Activated CD4-positive, alpha-beta T cell treated with anti-CD3 and anti-CD28 coated beads, Interleukin-2, amount 50 U/mL, for 24 hours (primary cell): ENCODE measurements at places on chromosomes 16 and 17.

GRCh38 chr16:85687651-85688471 lies 893 bp downstream of the GINS2 start:
- no peak for DNase-seq

- DNase-seq: no peak
These were observed 1.8 kb downstream of the CDC42EP4 start for GRCh38 chr17:73309727-73310596.

- no peak for DNase-seq
These were observed 17.1 kb upstream of the VWA3A start for GRCh38 chr16:22075043-22075757.

DNA sequence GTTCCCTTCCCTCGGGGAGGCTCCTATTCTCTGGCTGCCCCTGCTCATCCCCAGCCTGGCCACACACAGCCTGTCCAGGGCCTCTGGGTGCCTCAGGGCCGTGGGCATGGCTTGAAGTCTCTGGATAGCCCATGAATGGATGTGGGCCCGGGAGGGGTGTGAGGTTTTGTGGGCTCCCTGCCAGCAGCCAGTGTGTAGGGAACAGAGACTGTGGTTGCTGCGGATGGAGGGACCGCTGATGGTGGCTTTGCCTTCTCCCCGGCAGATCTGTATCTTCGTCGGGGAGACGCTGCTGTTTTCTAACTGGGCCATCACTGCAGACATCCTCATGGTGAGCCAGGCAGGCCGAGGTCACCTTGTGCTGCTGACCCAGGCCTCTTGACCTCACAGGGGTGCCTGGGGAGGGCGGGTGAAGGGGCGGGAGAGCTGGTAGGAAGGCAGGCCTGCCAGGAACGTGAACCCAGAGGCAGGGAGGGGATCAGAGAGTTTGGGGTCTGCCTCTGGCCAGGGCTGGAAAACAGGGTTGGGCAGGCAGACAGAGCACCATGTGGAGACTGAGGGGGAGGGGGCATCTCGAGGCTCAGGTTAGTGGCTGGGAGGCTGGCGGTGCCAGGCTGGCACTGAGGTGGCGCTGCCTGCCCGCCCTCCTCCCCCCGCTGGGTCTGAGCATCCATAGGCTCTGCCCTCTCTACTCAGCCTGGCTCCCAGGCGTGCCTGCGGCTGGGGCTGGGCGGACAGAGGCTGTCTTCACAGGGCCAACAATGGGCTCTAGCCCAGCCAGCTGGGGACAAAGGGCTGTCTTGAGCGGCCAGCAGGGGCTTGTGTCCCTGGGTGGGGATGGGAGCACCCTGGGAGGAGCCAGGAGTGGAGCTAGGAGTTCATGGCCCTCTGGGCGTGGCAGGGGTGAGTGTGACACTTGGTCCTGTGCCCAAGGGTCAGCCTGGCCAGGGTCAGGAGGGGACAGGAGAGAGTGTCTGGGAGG lies 21.4 kb downstream of the MYBBP1A start:
- DNase-seq: no peak

DNA sequence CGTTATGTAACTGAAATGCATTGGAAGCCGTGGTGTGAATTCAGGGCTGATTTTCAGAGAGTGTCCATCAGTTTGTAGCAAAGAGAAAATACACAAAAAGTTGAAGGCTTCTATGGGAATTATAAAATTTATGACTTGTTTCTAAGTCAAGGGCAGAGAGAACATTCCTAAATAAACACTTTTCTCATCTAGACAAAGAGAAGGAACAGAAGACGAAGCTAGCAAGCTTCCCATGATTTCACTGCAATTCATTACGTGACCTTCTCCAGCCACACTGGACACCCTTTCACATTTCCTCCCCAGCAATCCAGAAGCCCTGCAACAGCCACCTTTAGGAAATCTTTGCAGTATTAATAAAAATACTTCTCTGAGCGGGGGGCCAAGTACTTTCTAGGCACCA lies 67.8 kb downstream of the TMEM100 start:
- DNase-seq: no peak

- no peak for DNase-seq
These were observed 25.3 kb downstream of the UBE2O start for GRCh38 chr17:76427501-76428231.

DNA sequence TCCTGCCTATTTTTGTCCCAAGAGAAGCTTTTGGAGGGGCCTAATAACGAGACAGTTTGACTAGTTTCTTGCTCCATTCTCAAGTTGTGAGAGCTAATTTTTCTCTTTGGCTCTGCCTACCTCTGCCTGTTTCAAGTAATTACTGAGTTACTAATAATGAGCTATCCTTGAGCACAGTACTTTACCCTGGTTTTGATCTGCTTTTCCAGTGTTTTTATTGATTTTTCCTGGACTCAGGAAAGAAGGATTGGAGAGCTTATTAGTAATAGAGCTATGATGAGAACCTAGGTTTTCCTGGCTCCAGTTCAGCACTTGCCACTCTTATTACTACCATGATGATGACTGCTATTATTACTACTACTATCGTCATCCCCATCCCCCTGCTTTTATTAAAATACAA lies 106.7 kb downstream of the HS3ST3B1 start:
- no peak for DNase-seq

DNA sequence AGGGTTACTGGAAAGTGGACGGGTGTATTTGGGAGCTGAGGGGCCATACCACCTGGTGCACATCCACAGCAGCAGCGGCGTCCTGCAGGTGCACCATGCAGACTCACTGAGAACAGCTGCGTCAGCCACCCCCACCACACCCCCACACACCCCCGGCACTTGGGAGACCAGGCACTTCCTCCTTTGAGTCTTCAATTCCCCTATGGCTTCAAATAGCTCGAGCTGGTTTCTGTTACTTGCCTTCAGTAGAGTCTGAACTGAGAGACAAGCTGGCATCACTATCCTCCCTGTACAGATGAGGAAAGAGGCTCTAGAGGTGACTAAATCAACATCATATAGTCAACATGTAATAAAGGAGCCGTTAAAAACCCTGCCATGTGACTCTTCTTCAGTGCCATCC lies 15.4 kb downstream of the CUEDC1 start:
- DNase-seq: no peak

GRCh38 chr17:3038941-3039340 lies 24.5 kb downstream of the OR1D5 start:
- no peak for DNase-seq

- no peak for DNase-seq
These were observed 14.5 kb upstream of the CDH13 start for GRCh38 chr16:82612263-82612662.

- no peak for DNase-seq
These were observed 6.5 kb upstream of the CDH5 start for GRCh38 chr16:66359811-66360608.

GRCh38 chr17:81400154-81400977 lies 5.1 kb downstream of the BAHCC1 start:
- no peak for DNase-seq

- DNase-seq: no peak
These were observed 6.8 kb downstream of the ACD start for GRCh38 chr16:67653128-67653788.

GRCh38 chr17:45129426-45129939 lies 2.8 kb downstream of the PLCD3 start:
- DNase-seq: no peak

DNA sequence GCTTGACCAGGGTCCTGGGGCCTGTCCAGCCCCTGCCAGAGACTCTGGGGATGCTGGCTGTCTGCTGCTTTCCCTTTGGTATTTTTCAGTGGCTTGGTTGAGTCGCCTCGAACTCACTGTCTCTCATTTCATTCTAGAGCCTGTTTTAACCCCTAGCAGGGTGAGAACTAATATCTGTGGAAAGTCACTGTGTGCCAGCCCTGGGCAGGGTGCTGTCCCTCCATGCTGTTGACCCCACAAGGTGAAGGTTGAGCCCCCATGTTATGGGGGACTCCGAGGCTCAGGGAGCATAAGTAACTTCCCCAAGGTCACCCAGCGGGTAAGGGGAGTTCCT lies 33.0 kb downstream of the DCAKD start:
- DNase-seq: no peak

DNA sequence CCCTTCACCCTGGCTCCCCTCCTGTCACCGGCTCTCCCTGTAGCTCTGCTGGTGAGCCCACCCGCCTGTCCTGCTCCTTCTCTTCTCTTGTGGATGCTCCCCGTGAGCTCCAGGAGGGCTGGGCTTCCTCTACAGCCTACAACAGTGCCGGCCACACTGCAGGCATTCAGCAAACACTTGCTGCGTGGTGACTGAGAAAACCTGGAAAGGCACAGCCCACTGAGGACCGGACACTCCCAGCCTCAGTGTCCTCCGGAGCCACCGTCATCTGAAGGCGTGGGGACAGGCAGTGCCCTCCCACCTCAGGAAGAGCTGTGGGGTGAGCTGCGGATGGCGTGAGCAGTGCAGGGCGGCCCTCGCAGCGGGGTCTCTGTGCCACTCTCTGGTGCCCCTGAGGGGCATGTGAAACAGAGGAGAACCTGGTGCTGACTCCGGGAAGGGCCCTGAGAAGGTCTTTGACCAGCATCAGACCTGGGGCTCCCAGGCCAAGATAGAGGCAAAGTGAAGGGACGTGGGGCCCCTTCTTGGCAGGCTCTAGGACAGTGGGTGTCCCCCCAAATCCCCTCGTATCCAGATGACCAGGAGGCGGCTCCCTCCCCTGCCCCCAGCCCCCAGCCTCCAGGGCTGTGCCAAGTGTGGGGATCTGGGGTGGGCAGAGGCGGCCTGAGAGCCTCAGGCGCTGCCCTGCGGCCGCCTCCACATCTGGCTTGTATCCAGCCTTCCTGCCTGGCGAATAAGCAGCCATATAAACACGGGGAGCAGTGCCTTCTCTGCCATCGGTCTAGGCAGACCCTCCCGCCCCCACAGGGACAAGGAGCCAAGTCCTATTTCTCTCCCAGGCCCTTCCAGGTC lies 44.0 kb upstream of the PABPN1L start:
- DNase-seq: no peak

- no peak for DNase-seq
These were observed at the start of gene PRSS22 for GRCh38 chr16:2857451-2858244. Gene PRSS22 (minus strand): TSS chr16:2858170. CDS start chr16:2858104, 66 bp downstream.

- no peak for DNase-seq
These were observed 55.7 kb downstream of the IRX5 start for GRCh38 chr16:54986409-54986808.

DNA sequence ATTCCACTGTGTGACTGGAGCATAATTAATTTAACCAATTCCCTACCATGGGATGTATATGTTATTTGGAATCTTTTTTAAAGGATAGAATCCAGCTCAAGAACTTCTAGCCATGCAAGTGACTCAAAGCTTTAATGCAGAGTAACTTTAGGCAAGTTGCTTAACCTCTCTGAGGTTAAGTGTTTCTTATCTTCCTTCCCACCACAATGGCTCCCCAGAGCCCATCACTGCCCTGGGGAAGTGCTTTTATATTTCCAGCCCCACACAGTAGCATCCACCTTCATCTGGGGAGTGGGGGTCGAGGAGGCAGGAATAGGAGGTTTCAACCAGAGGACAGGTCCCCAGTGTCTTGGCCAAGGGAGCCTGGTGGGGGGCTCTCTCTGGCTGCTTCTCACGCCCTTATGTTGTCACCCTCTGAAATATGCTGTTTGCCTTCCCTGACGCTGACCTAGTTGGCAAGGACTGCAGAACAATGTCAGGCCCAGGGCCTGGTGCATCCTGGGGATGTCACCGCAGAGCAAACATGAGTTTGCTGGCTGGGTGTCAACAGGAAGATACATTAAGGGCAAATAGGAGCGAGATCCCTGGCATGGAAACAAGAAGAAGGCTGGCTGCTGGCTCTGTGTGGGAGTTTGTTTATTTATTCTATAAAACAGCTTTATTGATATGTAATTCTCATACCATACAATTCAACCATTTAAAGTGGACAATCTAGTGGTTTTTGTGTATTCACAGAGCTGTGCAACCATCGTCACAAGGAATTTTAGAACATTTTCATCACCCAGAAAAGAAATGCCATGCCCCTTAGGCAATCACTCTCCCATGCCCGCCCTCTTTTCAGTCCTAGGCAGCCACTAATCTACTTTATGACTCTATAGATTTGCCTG lies 46.6 kb upstream of the WSB1 start:
- no peak for DNase-seq

- DNase-seq: no peak
These were observed 9.9 kb downstream of the C17orf67 start for GRCh38 chr17:56823848-56824247.

DNA sequence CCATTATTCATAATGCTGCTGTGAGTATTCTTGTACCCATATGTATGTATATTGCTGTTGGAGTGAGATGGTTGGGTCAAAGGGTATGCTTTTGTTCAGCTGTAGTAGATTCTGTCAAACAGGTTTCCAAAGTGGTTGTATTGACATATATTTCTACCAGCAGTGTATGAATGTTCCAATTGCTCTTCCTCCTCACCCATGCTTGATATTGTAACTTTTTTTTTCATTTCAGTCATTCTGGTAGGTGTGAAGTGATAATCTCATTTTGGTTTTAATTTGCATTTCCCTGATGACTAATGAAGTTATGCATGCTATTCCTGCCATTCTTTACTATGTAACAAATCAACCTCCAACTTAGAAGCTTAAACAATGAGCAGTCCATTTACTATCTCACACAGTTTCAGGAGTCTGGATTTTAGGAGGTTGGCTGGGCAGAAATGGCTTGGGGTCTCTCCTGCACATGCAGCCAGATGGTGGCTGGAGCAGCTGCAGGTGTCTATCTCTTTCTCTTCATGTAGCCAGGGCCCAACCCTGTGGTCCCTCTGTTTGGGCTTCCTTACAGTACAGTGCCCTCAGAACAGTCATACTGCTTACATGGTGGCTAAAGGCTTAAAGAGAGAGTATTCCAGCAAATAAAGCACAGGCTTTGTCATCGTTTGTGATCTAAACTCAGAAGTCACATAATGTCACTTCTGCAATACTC lies 21.2 kb downstream of the ERAL1 start:
- no peak for DNase-seq

DNA sequence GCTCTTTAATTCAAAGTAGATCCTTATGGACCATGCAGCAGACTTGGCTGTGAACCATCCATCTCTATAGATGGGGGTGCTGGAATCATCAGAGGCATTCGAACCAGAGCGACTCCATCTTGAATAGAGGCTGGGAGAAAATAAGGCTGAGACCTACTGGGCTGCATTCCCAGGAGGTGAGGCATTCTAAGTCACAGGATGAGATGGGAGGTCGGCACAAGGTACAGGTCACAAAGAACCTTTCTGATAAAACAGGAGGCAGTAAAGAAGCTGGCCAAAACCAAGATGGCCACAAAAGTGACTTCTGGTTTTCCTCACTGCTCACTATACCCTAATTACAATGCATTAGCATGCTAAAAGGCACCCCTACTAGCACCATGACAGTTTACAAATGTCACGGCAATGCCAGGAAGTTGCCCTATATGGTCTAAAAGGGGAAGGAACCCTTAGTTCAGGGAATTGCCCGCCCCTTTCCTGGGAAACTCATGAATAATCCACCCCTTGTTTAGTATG lies 89.2 kb upstream of the BRD7 start:
- no peak for DNase-seq

DNA sequence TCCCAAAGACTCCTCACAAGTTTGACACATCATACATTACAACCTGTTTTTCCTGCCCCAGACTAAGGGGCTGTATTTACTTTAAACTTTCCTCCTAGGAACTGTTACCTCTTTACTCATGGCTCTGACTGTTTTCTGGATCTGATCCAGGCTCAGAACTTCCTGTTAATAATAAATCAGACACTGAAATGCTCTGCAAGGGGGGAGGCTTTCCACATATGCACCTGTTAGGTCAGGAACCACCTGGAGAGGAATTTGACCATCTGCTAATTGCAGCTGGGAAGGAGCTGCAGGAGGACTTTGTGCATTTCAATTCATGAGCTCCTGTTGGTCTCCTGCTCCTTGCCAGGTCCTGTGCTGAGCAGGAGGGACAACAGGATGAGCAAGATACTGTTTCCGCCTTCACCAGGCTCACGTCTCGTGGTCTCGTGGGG lies 476.9 kb upstream of the CDH5 start:
- no peak for DNase-seq
